Mammary epithelial cell (primary cell): ENCODE measurements at places on chromosomes 7 and 10.
A peak's percentile ranks its signal among the peaks of the same experiment; 100 is the strongest.

GRCh38 chr10:7738536-7739407, 35.7 kb downstream of the ITIH2 start:
- DNase-seq, result no peak

GRCh38 chr7:1322240-1323110, 89.8 kb downstream of the UNCX start:
- DNase-seq, result no peak

- no peak for DNase-seq
These were observed 736 bp downstream of the MINDY4 start for GRCh38 chr7:30771880-30772425.

DNA sequence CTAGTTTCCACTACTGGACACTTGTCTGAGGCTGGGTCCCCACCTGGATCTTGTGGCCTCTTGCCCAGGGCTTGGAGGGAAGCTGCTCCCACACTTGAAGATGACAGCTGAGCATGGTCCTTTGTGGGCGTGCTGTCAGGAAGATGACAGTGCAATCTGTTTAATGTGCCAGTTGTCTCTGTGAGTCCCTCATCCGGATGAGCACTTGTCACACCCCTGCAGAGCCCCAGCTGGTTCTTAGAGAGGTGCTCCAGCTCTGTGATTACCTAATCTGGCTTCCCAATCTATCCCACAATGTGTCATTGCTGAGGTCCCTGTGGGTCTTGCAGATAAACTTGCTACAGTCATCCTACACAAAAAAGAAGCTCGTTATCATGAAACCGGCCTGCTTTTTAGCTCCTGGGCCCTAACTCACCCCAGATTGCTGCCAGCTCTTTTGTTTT, 34.8 kb upstream of the CCSER2 start:
- no peak for DNase-seq

DNA sequence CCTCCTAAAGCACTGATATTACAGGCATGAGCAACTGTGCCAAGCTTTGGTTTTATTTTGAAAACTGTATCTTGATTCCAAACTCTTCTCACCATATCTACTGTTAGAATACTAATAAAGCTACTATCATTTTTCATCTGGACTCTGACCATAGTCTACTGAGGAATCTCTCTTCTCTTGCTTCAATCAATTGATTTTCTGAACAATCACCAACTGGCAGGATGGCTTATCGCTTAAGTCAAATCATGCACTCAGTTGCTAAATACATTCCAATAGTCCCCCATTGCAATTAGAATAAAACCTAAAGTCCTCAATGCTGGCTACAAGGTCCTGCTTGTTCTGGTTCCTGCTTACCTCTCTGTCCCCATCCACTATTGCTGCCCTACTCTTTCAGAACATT, 2.3 kb upstream of the APBB1IP start:
- no peak for DNase-seq

DNA sequence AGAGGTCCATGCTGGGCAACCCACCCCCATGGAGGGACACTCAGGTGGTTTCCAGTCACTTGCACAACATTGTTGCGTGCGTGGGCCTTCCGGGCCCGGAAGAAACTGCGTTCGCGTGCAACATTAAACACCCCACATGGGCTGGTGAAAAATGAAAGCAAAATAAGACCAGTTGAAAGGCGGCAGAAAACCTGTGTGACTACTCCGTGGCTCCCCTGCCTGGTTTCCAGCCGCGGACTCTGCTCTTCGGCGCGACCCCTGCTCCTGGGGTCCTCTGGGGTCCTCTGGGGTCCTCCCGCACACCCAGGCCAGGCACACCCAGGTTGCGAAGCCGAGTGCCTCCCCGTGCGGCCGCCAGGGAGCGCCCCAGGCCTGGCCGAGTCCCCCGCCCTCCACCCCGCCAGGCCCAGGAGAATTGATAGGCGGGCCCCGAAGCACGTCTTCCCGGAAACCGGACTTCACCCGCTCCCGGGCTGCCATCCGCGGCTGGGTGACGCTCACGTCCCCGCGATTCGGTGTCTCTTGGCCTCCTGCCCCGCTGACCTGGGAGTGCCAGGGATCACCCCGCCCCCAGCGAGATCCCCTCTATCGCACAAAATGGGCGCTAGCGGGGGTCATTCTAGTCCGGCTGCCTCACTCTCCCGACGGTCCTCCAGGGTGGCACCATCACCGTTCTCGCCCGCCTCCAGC, 1.9 kb upstream of the SH2D4B start:
- DNase-seq, result peak; percentile 34

GRCh38 chr10:119724593-119725516, 995 bp upstream of the INPP5F start:
- DNase-seq, result no peak

GRCh38 chr10:124641282-124642087, 102.7 kb downstream of the FAM53B start:
- peak; percentile 54 for DNase-seq

DNA sequence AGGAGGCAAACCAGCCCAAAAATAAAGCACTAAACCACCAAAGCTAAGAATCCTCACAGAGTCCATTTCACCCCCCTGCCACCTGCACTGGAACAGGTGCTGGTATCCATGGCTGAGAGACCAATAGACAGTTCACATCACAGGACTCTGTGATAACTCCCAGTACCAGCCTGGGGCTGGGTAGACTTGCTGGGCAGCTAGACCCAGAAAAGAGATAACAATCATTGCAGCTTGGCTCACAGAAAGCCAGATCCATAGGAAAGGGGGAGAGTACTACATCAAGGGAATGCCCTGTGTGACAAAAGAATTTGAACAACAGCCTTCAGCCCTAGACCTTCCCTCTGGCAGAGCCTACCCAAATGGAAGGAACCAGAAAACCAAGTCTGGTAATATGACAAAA, 13.6 kb upstream of the SLC25A28 start:
- no peak for DNase-seq

- DNase-seq, result no peak
These were observed 19.8 kb downstream of the CCNY start for GRCh38 chr10:35355971-35356724.

DNA sequence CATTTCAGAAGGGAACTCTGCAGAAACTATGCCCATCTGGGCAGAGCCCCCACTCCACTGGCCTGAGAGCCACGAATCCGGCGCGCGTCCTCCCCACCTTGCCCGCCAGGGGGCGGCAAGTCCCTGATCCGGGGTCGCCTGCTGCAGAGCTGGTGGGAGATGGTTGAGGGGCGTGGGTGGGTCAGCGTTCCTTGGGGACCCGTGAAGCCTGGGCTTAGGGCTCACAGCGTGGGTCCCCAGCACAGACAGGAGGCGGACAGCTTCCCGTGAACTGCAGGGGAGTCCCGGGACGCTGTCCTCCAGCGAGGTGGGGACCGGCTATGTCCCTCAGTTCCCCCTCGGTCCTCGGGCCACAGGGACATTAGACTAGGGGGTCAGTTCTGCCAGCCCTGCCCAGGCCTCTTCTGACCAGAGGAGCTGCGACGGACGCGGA, 585 bp upstream of the POP7 start:
- no peak for DNase-seq

GRCh38 chr7:42082144-42082543, 154.9 kb downstream of the GLI3 start:
- DNase-seq, result peak; percentile 42

DNA sequence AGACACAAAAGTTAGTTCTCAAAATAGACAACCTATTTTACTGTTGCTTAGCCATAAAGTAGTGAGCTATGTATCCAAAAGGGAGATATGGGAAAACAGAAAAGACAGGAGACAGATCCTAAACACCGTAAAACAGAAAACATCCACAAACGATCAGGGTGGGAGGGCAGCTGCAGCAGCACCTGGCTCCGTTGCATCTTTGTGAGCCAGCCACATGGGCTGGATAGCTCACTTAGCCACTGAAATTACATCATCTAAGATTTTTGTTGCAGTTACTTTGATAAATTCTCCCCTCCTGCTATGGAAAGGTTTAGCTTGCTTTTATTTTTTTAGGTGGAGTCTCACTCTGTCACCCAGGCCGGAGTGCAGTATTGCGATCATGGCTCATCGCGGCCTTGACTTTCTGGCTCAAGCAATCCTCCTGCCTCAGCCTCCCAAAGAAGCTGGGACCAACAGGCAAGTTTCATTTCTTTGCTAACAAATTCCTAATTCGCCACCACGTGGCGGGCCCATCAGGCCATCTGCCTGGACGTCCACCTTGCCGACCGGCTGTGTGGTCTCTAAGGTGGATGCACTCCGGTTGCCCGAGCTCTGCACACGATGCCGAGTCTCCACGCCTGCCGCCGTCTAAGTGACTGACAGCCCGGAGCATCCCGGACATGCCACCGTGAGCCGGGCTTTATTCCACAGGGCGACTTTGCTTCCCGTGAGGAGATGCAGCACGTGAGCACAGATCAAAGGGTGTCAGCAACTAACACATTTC, 159.8 kb downstream of the DIP2C start:
- no peak for DNase-seq

GRCh38 chr10:44386546-44387052, 1.7 kb upstream of the CXCL12 start:
- peak; percentile 14 for DNase-seq

DNA sequence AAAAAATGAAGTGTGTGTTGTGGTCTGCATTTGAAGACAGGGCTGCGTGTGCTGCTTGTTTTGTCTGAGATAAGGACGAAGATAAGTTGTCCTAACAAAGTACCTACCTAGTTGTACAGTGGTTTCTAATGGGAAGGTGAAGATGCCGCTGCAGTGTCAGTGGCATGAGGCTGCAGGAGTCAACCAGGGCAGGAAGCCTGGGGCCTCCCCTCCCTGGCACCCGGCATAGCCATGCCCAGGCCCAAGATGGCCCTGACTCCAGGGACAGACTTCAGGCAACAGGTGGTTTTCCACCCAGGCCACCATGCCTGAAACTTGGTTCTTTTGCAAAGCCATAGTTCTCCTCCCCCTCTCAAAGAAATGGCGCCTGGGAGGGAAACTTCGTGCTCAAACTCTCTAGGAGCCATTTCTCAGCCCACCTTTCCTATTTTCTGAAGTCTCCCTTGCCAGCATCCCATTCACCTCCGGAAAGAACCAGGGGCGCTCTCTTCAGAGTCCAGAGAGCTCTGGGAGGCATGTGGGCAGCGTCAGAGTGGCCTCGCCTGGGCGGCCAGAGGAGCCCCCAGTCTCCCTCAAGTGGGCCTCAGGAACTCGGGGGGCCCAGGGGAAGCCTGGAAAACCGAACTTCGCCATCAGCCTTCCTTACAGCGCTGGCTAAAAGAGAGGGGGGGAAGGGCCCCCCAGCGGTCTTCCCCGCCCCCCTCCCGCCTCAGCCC, 2.1 kb upstream of the KAT6B start:
- no peak for DNase-seq

DNA sequence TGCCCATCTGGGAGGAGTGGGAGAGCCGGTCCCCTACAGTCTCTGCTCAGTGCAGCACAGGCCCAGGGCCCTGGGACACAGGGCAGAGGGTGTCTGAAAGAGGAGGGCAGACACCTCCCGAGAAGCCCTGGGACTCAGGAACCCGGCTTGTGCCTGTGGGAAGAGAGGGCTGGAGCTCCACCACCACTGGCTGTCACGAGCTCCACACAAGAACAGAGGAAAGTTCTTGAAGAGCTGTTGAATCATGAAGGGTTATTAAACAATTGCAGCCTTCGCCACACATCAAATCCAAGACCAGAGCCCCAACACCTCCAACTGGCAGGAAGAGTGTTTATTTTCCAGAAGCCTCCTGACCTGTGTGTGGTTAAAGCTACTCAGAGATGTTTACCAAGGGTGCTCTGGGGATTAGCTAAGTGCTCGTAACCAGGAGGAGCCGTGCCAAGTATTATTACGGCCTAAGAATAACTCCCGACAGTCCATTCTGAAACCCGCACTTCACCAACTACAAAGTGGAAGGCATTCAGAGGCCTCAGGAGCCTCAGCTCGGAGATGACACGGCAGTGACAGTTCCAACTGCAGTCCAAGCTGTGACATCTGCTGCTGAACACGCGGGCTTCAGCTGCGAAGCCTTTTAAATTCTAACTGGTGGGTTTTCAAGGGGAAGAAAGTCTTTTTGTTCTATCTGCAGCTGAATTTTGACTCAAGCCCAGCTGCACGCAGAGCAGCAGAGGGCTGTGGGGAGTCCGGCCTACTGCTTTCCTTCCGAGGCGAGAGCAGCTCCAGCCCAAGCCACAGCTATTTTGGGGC, 75.1 kb downstream of the MAD1L1 start:
- no peak for DNase-seq

GRCh38 chr10:89518108-89518507, 17.3 kb downstream of the SLC16A12 start:
- no peak for DNase-seq

DNA sequence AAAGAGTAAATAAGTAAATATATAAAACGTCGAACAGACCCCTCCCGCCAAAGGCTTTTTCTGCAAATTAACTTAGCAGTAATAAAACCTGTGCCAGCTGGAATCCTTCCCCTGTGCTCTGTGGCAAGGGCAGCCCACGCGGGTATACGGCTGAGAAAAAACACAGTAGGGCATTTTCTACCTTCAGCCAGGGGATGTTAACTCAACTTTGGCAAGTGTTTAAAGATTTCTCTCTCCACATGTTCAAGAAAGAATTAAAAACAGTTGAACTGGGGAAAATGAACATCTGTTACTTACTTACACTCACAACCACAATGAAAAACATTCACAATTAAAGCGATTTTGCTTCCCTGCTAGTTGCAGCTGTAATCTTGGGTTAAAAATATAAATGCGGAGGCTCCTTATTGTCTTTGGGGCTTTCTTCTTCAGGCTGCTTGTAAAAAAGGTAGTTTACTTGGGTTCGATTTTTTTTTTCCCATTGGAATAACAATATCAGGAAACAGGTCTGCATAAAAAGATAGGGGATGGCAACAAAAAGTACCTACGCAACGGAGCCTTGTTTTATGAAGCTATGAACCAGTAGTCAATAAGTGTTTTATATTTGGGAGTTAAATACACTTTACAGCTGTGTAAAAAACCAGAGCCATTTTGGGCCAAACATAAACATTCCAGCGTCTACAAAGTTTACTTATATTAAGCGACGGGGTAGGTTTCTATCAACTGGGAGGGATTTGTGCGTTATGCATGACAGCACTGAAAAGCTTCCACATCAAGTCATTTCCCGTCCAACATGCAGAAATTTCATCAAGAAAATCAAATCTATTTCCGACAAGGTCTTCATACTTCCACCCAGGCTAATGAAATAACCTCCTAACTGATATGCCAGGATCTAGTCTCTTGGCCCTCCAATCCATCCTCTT, 132.7 kb downstream of the TAX1BP1 start:
- DNase-seq, result no peak

DNA sequence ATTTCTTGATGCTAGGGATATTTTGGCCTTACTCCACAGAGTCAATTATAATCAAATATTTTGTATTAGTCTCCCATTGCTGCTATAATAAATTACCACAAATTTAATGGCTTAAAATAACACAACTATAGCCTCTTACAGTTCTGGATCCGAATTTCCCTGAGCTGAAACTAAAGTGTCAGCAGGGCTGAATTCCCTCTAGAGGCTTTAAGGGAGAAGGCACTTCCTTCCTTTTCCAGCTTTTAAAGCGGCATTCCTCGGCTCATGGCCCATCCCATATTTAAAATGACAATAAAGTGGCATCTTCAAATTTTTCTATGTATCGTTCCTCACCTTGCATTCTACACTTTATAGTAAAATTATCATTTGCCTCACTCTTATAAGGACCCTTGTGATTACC, 421.4 kb upstream of the ZWINT start:
- DNase-seq, result no peak

- no peak for DNase-seq
These were observed 10.3 kb downstream of the OR2A14 start for GRCh38 chr7:144133307-144133706.
